CD4-positive, alpha-beta T cell treated with Interleukin-4 for 1 hour (primary cell): ENCODE measurements at places on chromosomes 1 and 21.

GRCh38 chr1:19752083-19752696 lies 47.5 kb downstream of the TMCO4 start:
- DNase-seq = no peak

DNA sequence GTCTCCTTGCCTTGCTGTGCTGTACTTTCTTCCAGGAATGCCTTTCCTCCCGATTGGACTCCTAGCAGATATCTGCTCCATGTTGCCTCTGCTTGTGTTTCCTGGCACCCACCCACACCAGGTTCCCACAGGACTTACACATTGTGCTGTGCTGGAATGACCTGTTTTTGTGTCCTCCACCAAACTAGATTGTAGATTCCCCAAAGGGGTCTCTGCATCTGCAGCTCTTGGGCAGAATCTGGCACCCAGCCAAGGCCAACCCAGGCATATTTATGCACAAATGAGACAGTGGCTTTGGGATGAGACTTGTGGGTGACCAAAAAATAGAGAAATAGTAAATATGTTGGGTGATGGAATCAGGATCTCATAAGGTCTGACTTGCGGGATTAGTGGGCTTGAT lies 278.2 kb downstream of the RRAGC start:
- DNase-seq = no peak

- DNase-seq = no peak
Observed at GRCh38 chr1:53620061-53620855, 118.7 kb downstream of the GLIS1 start.

DNA sequence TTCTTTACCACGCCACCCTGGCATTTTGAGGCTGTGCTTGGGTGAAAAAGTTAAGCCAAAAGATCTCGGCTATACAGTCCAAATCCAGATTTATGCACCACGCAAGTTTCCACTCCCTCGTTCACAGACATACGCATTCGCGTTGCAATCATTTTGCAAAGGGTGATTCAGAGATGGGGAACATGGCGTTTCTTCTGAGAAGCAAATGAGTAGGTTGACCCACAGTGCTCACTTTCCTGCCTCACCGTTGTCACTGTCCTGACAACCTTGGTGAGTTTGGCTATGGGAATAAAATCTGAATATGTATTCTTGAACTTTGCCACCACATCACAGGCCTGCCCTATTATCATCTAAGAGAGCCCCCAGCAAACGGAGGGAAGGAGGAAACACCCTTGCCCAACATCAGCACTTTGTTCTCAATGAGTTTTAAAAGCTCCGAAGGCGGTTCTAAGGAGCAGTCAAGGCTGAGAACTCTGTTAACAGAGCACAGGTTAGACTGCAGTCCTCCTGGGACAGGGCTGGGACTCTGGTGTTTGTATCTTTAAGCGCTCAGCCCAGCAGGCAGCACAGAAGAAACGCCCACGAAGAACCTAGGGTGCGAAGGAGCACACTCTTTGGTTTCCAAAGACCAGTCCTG lies 86.4 kb downstream of the RUNX1 start:
- no peak for DNase-seq

DNA sequence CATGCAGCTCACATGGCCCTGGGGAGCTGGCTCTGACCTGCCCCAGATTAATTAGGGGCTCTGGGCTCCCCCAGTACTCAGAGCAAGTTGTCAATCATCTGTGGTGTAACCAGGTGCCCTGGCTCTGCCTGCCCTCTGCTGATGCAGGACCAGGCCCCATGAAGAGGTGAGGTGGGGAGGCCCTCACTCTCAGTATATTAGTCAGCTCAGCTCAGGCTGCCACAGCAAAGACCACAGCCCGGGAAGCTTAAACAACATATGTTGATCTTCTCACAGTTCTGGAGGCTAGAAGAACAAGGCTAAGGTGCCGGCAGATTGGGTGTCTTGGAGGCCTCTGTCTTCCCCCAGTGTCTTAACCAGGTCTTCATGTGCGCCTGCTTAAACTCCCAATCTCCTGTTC lies 66.5 kb downstream of the FCRL5 start:
- no peak for DNase-seq

DNA sequence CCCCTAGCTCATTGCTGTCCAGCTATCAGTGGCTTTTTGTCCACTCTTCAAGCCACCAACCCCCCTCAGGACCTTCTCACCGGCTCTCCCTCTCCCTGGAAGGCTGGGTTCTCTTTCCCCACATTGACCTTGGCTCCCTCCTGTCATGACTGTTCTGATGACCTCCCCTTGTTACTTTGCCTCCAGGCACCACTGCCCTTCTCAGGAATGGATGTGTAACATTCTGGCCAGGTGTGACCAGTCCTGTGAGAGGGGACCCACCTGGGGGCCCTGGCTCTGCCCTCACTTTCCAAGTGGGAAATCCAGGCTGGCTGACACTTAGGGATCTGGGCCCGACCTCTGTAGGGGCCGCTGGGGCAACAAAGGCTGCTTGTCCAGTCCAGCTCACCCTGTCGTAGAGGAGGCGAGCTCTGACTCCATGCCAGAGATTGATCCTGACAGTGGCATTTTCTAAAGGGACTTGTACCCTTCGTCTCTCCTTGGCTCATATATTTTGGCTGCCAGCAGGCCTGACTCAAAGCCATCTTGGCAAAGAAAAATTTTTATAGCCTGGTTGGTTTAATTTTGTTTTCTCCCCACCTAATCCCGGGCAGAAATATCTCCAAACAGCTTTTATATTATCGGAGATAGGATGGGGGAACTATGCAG lies 37.9 kb upstream of the USP24 start:
- no peak for DNase-seq

GRCh38 chr1:17862121-17862520 lies 107.0 kb downstream of the ACTL8 start:
- DNase-seq = no peak

DNA sequence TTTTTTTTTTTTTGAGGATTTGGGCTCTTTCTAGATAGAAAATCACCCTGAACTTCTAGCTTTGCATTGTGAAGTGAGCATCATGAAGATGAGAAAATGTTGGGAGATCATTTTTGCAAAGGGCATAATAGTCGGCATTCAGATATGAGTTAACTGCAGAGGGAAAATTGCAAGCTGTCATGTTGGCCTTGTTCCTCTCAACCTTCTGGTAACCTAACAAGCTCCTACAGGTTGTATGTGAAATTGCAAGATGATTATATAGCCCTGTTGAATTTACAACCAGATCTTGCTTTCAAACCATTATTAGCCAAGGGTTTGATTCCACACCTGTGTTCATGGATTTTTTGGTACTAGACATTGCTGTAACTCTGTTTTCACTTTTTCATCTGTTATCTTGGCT lies 2.2 kb downstream of the ELOA start:
- DNase-seq = peak; percentile 36
